ENCODE measurements at places on chromosomes 1 and 21.

GRCh38 chr1:76260279-76260678, 185.7 kb downstream of the ST6GALNAC3 start:
- DNase-seq, result no peak

DNA sequence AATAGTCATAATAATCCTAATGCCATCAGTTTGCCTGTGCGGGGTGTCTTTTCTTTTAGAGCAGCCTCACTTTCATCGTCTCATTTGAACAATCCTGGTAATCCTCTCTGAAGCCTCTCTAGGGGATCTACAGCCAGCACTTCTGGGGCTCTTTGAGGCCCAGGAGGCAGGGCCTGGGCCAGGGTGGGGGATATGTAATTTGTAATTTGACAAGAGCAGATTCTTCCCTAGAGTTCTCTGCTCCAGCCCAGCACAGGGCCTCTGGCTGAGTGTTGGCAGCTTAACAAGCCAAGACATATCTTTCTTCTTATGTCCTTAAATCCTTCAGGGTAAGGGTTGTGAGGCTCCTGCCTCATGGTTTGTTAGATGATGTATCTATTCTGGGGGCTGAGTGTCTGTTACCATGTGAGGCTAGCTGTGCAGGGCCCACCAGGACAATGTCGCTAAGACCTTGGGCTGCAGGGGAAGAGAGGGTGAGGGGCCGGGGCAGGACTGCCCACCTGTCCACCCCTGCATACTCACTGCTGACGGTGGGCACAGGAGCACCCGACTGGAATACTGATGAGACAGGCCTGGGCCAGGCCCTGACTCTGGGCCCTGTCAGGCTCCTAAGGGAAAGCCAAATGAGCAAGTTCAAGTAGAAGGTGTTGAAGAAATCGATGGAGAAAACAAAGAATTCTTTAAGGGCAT, 45.3 kb upstream of the PARP1 start:
- no peak for DNase-seq

DNA sequence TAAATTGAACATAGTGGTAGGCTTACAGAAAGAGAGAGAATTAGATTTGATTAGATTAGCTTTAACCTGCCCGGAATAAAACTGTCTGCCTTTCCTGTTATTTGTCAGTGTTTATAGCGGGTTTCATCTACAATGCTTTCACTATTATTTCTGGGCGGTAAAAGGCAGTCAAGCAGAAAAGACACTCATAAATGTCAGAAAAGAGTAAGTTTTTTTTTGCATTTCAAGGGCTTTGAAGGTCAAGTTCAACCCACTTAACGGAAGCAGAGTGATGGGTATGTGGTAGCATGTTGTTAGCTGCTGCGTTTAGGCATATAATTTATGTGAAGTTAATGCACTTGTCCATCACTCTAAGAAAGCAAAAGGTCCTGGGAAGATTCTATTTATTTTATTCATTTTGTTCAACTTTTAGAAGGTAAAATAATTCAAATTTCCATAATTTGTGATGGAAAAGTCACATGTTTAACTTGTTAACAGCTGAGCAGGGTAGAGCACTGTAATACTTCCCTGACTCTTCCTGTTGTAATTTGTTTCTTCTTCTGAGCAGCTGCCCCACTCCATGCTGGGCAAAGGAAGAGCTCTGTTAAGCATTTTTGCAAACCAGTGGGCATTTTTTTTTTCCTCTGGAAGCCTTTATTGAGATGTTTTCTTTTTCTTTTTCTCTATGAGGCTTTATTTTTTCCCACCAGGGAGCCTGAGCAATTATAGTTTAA, 220.1 kb downstream of the ST6GALNAC3 start:
- DNase-seq, result no peak

DNA sequence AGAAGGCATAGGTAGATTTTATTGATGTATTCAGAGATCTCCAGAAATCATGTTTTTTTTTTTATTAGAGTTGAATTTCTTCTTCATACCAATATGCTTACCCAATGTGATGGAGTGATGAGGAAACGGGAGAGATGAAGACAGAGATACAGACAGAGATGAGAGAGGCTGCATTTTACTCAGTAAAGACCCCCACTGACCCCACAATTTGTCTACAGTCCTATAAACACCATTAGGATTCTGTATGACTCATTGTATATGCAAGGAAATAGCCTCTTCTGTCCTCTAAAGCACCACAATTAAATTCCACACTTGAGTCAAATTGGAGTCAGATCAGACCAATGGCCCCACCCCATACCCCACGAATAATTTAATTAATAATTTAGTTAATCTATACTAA, 44.0 kb downstream of the RUNX1 start:
- DNase-seq, result no peak

- DNase-seq, result peak; percentile 68
These were observed 185.2 kb downstream of the FAF1 start for GRCh38 chr1:50774759-50775351.

DNA sequence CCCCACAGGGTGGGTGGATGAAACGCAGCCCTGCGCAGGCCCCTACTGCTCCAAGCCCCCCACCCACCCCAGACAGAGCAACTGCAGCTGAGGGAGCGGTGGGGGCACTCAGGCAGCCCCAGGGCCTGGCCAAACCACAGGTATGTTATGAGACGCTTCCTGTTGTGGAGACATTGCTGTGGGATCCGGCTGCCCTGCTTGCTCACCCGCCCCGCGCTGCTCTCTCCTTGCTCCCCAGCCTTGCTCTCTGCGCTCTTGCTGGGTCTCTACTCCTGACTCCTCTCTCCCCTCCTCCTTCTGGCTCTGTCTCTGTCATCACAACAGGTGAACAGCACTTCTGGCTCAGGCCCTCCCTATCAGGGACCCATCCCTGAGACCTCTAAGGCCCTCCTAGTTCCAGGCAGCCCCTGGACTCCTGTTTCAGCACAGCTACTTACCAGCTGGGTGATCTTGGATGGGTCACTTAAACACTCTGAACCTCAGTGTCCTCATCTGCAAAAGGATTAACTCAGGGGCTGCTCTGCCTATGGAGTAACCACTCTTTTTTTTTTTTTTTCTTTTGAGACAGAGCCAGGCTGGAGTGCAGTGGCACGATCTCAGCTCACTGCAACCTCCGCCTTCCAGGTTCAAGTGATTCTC, 15.9 kb downstream of the COL8A2 start:
- peak; percentile 22 for DNase-seq
